ENCODE measurements at places on chromosomes 1 and 21.

DNA sequence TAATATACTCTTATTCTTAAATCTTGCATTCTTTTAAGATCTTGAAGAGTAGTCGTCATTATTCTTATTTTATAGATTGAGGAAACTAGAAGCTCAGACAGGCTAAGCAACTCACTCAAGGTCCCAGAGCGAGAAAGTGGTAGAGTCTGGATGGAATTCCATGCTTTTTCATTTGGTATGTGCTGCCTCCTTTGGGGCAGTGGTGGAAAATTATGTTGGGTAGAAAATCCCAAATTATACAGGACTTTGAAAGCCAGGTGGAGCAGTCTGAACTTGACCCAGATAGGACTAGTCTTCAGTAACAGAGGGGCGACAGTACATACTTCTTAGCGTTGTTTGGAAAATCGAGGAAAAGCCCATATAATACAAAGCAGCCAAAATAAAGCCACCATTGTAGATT lies 205.6 kb downstream of the ATG4C start:
- no peak for DNase-seq

- DNase-seq, result no peak
These were observed 42.4 kb upstream of the ROR1 start for GRCh38 chr1:63731117-63732043.

- no peak for DNase-seq
These were observed 27.5 kb downstream of the ADGRB2 start for GRCh38 chr1:31736675-31737074.

- DNase-seq, result no peak
These were observed 88.6 kb downstream of the NUF2 start for GRCh38 chr1:163410073-163410999.

DNA sequence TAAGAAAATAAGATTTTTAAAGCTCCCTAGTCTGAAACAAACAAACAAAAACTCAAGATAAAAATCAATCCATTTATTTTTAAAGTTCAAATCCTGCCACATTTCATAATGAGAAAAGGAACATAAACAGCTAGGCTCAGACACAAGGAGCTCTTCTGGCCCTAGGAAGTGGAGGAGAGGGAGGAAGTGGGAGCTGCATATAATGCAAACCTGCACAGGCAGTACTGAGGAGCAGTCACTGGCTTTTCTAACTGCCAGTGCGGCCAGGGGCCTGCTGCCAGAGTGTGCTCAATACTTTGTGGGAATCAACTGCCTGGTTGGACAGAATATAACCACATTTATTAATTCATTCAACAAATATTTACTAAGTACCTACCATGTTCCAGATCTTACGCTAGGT lies 139.8 kb upstream of the SPATA6 start:
- DNase-seq, result no peak

DNA sequence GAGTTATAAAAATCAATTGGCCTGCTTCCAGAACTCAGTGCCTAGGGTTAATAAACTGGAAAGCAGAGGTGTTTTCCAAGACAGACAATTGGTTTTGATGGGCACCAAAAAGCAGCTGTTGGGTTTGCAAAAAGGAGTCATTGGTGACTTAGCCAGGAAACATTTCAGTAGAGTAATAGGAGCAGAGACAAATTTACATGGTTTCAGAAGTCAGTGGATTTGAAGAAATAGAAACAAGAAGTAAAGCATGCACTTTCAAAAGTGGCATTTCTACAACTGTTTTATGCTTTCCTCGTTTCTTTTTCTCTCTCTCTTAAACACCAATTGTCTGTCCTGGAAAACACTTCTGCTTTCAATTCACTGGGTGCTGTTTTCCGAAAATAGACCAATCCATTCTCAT lies 87.8 kb downstream of the GLUL start:
- DNase-seq, result no peak

- no peak for DNase-seq
These were observed 93.4 kb downstream of the ST3GAL3 start for GRCh38 chr1:43800771-43801170.

DNA sequence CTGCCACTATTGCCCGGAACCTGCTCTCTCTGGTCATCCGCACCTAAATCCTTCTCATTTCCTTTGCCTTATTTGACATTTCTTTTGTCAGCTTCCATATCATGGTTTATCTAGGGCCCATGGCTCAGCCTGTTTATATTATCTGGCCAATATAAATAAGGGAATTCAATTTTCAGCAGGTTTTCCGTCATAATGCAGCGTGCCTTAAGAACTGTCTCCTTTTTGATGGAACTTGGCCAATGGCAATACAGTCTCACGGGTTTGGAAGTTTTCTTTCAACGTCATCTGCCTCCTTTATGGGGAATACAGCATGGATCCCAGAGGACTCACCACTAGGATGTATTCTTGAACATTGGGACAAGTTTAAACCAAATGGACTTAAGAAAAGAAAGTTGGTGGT lies 77.8 kb upstream of the KIAA0040 start:
- no peak for DNase-seq

GRCh38 chr1:34477632-34478141 lies 277.2 kb upstream of the GJB5 start:
- DNase-seq, result no peak

GRCh38 chr1:186144505-186144904 lies 230.5 kb downstream of the TPR start:
- DNase-seq, result no peak

GRCh38 chr21:27480841-27481261 lies 514.0 kb upstream of the ADAMTS5 start:
- no peak for DNase-seq

- DNase-seq, result no peak
These were observed 81.9 kb upstream of the NR5A2 start for GRCh38 chr1:199945591-199945990.

DNA sequence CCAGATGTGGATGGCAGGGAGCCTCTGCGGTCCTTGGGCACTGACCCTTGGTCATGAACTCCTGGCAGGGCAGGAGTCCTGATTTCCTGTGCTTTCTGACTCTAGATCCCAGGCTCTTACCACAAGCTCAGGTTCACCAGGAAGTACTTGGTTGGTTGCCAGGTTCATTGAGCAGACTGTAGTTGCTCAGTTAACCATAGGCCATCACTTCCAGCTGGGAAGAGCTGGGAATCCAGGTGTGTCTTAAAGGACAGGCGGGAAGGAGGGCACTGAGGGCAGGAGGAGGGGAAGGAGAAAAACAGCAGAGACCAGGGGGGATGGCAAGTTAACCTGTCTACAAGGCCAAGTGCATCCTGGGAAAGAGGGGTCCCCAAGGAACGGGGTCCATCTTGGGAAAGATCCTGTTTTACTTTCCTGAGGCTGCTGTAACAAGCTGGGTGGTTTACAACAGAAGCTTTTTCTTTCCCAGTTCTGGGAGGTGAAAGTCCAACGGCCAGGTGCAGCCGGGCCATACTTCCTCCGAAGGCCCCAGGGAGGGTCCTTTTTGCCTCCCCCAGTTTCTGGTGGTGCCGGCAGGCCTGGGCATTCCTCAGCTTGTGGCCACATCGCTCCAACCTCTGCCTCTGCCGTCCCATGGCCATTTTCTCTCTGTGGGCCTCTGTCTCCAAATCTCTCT lies 11.6 kb downstream of the KCNAB2 start:
- DNase-seq, result no peak

DNA sequence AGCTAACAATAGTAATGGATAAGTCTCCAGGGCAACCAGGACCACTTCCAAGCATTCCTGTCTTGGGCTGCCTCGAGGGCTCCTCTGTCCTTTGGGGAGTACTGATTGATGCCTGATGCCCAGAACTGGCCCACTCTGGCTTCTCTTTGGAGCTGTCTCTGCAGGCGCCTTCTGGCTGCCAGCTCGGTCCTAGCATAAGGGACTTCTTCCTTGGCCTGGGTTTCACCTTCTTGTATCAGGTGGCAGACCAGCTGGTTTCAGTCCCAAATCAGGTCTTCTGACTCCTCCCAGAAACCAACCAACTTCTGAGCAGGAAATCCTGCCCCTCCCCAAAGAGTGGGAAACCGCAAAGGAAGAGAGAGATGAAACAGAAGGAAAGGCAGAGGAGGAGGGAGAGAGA lies 10.6 kb downstream of the G0S2 start:
- no peak for DNase-seq

- no peak for DNase-seq
These were observed 42.3 kb upstream of the PWP2 start for GRCh38 chr21:44064852-44065403.

DNA sequence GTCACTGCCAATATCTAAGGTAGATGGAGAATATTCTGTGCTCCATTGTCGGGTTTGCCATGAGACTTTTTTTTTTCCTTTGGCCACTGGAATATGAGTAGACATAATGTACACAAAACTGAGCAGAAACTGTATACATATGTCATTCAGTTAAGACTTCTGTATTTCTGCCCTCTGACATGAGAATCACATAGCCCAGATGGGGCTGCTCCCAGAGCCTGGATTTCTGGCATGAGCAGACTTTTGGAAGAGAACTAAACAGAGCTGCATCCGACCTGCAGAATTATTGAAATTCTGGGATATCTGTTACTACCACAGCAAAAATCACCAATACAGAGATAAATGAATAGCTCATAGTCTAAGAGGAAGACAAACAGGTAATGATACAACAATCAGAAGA lies 62.3 kb downstream of the DAB1 start:
- no peak for DNase-seq

DNA sequence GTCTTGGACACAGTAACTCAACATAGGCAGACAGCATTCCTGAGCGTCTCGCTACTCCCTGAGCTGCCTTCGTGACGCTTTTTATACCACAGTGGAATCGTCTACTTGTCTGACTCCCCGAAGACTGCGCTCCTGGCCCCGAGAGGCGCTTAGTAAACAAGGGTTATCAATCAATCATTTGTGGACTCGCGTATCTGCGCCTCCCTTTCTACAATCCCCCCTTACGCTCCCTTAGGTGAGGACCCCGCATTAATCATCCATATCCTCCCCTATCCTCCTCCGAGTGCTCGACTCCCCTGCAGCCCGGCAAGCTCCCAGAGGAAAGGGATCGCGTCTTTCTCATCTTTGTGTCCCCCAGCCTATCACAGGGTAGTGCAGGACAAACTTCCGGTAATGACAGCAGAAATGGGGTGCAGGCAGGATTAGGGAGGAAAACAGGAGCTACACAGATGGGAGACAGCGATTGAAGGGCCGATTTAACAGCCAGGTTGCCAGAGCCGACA lies 522 bp downstream of the TMEM59 start:
- no peak for DNase-seq

DNA sequence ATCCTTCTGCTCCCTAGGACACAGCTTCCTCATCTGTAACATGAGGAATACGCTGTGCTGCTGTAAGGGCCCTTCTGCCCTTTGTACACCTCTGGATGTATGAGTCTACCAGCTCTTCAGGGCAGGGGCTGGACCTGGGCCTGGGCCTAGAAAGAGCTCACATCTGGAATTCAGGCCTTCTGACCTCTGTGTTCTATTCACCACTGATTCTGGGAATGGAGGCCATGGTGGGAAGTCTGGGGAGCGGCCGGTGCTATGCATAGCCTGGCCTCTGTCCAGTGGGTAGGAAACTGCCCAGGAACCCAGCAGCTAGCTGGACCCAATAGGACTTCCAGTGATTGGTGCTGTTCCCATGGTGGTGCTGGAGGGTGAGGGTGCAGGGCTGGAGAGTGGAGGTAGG lies 11.0 kb upstream of the GPR61 start:
- no peak for DNase-seq

GRCh38 chr1:24683713-24684162 lies 40.6 kb downstream of the SRRM1 start:
- no peak for DNase-seq

- DNase-seq, result no peak
These were observed 103.9 kb downstream of the ZBTB18 start for GRCh38 chr1:244154872-244155531.

DNA sequence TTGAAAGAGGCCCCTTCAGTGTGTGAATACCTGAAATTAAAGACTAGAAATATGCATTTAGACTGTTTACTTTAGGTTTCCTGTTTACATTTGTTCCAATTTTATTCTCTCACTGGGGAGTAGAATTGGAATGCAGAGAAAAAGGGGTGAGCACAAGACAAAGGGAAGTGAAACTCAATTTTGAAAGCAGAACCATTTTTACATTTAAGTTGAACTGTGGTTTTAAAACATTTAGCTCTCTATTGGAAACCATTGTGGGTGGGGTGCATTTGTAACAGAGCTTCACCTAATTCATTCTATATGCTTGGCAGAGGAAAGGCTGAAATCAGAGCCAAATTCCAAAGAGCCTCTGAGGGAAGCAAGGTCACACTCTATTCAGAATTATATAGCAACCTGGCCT lies 235.3 kb upstream of the C1orf105 start:
- DNase-seq, result no peak

GRCh38 chr1:198030682-198031081 lies 113.5 kb downstream of the LHX9 start:
- DNase-seq, result no peak

GRCh38 chr1:95615421-95615820 lies 381.4 kb downstream of the RWDD3 start:
- DNase-seq, result no peak

DNA sequence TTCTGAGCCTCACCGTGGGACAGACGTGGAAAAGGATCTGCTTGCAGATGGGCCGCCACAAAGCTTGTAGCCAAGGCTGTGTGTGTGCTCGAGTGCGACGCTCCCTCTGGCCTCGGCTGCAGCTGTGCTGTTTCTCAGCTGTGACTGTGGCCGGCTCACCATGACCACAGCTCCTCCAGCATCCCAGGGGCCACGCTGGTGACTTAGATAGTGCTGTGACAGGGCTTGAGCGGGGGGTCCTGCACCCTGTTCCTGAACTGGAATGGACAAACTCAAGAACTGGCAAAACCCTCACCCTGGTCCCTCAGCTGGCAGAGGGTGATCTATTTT lies 17.4 kb upstream of the ACTRT2 start:
- no peak for DNase-seq

DNA sequence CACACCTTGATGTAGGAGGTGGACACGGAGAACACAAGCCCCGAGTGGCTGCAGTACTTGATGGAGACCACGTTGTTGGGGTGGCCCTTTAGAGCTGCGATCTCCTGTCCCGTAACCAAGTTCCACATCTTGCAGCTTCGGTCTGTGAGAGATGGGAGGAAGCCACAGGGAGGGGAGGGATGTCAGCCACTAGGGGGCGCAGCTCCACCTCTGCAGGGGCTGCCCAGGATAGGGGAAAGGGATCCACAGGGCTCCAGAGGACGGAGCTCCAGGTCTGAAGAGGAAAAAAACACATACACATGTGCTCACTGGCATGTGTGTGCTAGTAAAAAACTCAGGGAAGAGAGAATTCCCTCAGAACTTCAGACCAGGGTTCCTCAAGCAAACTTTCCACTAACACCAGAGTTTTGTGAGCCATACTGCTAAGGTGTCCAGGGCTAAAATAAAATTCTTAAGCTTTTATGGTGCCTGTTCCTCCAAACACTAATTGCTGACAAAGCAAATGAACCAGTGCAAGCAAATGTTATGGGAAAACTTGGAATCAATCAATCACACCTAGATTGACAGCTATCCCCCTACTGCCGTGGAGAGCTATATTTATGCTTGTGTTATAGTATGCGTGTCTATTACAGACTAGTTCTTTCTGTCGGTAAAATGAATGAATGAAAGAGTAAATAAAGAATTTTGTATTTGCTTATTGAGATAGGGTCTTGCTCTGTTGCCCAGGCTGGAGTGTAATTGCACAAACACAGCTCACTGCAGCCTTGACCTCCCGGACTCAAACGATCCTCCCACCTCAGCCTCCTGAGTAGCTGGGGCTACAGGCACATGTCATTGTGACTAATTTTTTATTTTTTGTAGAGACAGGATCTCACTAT lies 43.7 kb downstream of the KIF21B start:
- no peak for DNase-seq

Data from esophagus squamous epithelium (tissue), 5 donors.